ENCODE measurements at places on chromosomes 5 and 9.
A peak's percentile ranks its signal among the peaks of the same experiment; 100 is the strongest.

DNA sequence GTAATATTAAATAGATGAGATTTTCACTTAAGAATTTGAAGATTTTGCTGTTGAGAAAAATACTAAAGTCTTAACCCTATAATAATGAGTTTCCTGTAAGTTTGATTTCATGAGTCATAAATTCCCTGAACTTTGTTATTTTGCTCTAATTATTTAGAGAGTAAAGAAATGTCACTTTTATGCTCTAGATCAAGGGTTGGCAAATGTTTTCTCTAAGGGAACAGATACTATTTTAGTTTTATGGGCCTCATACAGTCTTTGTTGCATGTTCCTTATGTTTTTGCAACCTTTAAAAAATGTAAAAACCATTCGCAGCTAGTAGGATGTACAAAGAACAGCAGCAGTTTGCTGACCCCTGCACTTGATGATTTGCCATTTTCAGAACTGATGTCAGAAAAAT, 480 bp upstream of the TXNDC8 start:
- no peak for DNase-seq

DNA sequence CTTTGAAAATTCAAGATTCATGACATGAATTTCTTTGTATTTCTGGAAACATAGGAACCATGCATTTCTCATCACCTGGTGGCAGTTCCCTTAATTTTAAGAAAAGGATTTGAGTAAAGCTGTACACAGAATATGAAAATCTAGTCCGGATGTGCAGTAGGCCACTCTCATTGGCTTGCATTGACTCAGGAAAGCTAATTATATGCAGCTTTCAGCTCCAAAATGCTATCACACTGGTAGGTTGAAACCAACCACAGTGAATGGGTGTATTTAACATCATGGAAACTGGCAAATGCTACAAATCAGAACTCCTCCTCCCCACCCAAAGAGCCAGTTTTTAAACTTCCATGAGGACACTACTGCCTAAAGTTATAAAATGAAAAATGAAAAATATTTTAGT, 161.6 kb upstream of the FBXL17 start:
- no peak for DNase-seq

DNA sequence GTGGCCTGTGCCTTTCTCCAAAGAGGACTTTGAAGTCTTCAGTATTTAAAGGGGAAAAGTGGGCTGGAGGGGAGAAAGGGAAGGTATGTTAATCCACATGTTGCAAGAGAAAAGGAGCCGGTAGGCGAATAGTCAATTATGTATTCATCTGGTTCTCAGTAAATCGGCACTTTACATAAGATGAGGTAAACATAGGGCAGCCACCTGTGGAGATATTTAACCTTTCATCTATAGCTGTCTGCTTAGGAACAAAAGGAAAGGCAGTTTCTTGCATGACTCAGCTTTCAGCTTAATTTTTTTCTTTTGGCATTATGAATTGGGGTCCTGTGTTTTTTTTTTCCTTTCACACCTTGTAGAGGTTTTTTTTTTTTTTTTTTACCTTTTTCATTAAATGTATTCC, 42.2 kb downstream of the FGD3 start:
- DNase-seq = no peak

DNA sequence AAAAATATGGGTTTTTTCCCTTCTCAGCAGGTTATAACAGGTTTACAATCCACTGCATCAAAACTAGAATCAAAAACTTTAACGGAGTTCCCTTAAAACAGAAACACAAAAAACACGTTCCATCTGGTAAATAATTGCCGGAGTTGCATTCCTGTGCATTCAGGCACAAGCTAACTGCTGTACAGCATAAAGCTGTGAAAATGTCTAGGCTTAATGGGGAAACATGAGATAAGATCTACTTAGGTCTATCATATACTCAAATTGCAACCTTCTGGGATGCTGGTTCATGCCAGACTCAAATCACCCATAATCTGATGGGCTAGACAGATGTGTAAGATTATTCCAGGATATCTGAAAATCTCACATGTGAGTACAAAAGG, 265.3 kb downstream of the DOCK8 start:
- DNase-seq = no peak

GRCh38 chr5:176816791-176817347, 6.5 kb downstream of the UNC5A start:
- DNase-seq = no peak

- DNase-seq = no peak
Observed at GRCh38 chr5:141094481-141095262, at the start of gene PCDHB2. TSS of gene PCDHB2 (plus strand) at chr5:141094615. CDS start at chr5:141094791, 176 bp downstream.

- DNase-seq = no peak
Observed at GRCh38 chr9:128595471-128595870, 43.1 kb downstream of the SPTAN1 start.

- DNase-seq = no peak
Observed at GRCh38 chr5:99587983-99588382, 659.2 kb upstream of the CHD1 start.

- no peak for DNase-seq
Observed at GRCh38 chr5:32308946-32309345, 3.8 kb downstream of the MTMR12 start.

GRCh38 chr5:150119421-150120061, 33.2 kb upstream of the CSF1R start:
- peak; percentile 20 for DNase-seq

GRCh38 chr5:160923411-160923810, 71.4 kb upstream of the ATP10B start:
- DNase-seq = no peak

GRCh38 chr9:98328770-98329169, 73.3 kb upstream of the TBC1D2 start:
- no peak for DNase-seq

- DNase-seq = no peak
Observed at GRCh38 chr5:55904152-55904551, 53.0 kb downstream of the IL31RA start.

DNA sequence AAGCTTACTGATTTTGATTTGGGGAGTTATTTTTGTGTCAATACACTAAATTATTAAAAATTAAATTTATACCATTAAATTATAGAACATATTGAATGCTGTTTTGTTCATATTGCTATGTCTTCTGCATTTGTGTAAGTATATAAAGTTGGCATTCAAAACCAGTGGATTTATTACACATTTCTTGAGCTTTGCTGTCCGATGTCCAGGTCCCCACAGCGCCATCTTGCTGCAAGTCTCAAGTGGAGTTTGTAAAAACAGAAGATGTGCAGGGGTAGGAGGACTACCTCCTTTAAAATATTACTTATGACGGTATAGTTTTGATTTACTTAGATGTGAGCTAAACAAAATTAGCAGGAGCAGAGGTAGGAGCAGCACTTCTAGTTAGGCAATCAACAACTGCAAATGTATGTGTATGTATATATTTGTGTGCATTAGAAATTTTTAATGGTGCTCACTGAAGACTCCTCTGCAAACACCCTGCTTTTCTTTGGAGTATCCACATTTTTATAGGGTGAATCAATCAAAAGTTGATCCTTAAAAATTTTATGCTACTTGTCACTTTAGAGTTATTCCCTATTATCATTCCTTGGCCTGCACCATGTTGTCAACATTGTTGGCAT, 37.4 kb downstream of the CPEB4 start:
- peak; percentile 32 for DNase-seq

GRCh38 chr9:2072752-2073405, 57.7 kb downstream of the SMARCA2 start:
- no peak for DNase-seq

DNA sequence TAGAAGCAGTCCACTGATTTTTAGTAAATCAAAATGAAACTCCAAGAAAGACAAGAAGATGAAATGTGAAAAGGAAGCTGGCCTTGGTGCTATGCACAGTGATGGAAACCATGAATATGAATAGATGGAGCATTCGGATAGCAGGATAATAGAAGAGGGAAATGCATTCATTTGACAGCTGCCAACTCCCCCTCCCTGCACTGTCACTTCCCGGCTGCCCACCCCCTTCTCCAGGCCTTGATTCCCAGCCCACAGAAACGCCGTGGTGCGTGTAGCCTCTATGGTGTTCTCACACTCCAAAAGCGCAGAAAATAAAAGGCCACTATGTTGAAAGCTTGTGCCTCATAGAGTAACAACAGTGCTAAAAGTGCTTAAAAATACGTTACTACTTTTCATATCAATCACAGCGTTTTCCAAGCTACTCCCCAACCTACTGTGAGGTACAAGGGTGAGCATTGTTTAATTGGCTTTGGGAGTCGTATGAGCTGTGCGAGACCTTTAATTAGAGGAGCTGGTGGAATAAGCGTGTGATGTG, 26.1 kb upstream of the IFNK start:
- no peak for DNase-seq

GRCh38 chr9:76600007-76600615, 141.1 kb downstream of the GCNT1 start:
- no peak for DNase-seq

DNA sequence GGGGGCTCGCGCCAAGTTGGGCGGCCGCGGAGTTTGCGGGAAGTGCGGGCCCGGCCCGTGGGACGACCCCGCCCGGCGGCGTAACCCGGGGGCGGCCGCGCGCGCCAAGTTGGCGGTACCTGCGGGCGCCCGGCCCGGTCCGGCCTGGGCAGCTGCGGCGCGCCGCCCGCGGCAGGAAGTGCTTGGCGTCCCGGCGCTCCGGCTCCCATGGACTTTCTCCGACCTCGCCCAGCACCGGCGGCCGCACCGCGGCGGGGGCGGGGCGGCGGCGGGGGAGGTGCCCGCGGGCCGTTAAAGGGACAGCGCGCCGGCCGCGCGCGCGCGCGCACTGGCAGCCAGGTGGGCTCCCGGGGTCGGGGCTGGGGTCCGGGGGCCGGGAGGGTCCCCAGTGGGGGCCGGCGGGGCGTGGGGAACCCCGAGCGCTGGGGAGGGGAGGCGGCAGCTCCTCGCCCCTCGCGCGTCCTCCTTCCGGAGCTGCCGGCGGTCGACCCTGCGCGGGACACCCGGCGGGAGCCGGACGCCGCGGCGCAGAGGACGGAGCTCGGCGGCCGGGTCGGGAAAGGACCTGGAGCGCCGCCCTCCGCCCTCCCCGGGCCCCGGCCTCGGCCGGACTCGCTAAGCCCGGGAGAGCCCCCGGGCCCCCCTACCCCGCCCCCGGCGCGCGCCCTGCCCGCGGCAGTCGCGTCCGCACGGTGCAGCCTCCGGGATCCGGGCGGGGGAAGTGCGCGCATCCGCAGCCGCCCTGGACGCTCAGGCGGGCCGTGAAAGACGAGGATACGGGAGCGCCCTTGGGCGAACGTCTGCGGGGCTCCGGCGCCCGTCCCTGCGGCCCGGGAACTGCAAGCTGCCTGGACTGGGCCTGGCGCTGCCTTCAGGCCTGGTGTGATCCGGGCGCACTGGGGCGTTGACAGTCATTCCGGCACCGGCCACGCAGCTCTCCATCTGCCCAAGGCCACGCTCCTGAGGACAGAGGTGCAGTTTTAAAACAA, at the start of gene NACC2:
Gene NACC2, minus strand, starts transcription at position 220 of the 989 bp plus-strand sequence. CDS start 44,768 bp downstream, outside the sequence.
- peak; percentile 68 for DNase-seq

- no peak for DNase-seq
Observed at GRCh38 chr5:123718238-123718637, 206.3 kb downstream of the CSNK1G3 start.

DNA sequence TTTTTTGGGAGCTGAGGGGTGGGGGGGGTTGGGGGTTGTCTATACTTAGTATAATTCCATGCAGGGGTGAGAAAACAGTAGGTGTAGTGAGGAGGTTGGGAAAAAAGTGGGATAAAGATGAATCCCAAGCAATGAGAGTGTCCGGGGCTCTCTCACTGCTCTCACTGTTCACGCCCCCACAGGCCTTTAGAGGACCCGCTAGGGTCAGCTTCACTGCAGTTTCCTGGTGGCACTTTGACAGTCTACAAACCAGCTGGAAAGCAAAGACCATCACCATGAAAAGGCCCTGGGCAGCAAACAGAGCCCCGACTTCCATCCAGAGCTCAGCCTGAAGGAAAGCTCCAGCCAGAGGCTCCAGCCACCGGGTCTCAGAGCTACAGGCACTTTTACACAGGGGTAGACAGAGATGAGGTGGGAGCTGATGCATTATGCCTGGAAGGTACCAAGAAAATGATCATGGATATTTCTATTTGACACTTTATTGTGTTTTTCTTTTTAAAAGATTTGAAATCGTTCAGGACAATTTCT, 355.1 kb downstream of the ADAMTS6 start:
- no peak for DNase-seq

- DNase-seq = no peak
Observed at GRCh38 chr5:10681731-10682679, 79.0 kb downstream of the DAP start.

DNA sequence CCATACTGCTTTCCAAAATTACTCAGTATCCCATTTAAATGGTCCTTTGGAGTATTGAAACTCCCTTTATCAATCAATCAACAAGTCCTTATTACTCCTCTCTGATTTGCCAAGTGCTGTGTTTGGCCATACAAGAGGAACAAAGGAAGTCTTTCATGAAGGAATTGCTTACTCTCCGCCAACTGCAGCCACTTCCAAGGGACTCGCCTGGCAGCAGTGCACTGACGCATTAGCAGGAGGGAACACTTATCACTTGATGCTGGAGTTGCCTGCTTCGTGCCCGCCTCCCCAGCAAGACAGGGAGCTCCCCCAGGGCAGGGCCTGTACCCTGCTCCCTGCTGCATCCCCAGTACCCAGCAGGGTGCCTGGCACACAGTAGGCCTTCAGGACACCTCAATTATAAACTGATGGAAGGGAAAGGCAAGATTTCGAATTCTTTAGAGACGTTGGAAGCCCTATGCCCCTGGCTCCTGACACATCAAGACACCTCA, 97.9 kb downstream of the CRB2 start:
- peak; percentile 17 for DNase-seq

DNA sequence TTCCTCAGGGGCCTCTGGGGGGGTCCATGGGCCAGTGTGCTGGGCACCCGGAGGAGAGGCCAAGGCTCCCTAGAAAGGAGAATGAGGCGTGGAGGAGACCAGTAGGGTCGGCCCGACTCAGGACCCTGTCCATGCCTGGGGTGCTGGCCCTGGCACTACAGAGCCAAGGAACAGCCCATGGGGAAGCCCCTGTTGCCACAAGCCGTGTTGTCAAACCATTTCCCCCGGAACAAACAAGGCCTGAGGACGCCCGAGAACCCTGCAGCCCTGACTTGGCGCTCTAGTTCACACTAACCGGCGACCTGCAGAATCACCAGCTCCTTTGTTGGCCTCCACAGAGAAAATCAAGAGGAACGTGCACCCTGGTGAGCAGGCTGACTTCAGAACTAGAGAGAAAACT, 41.6 kb upstream of the SLC12A7 start:
- DNase-seq = no peak

GRCh38 chr5:93993161-93993560, 251.8 kb upstream of the POU5F2 start:
- no peak for DNase-seq

GRCh38 chr5:122815218-122815767, 30.1 kb upstream of the SNX24 start:
- no peak for DNase-seq

GRCh38 chr9:126642010-126642744, 28.4 kb downstream of the LMX1B start:
- DNase-seq = no peak
